ENCODE measurements at places on chromosomes 11 and 22.

GRCh38 chr22:28351476-28351875 is 328.2 kb downstream of the TTC28 start:
- no peak for DNase-seq

- no peak for DNase-seq
Measured at GRCh38 chr11:46048198-46048597, 73.1 kb downstream of the PHF21A start.

DNA sequence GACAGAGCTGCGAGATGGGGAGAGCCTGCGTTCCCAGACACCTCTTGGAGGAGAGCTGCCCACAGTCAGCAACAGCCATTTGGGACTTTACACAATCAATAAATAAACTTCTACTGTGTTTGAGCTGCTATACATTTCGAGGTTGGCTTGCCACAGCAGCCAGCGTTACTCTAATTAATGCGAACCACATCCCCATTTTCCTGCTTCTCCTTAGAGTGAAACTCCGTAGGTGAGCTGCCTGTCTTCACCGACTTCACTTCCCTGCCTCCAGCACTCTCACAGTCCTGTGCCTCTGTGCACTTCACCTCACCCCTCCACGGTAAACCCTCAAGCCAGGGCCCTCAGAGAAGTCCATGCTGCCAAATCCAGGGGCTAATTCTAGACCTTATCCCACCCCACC is 5.9 kb upstream of the SLC22A12 start:
- no peak for DNase-seq

DNA sequence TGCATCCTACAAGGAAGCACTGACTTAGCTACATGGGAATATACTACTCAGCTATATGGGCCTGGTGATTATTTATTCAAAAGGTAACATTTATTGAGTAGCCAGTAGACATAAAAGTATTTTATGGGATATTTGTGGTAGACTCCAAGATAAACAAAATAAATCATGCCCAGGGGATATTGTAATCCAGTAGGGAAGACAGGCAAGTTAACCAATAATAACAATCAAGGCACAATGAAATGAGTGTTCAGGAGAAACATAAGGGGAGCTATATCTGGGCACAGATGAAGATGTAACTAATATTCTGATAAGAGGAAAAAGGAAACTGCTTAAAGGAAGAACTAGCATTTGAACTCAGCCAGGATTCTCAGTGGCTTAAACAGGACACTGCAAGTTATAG is 161.4 kb upstream of the MTNR1B start:
- DNase-seq: no peak

- no peak for DNase-seq
Measured at GRCh38 chr11:46698597-46698996, 1.8 kb downstream of the ARHGAP1 start.

DNA sequence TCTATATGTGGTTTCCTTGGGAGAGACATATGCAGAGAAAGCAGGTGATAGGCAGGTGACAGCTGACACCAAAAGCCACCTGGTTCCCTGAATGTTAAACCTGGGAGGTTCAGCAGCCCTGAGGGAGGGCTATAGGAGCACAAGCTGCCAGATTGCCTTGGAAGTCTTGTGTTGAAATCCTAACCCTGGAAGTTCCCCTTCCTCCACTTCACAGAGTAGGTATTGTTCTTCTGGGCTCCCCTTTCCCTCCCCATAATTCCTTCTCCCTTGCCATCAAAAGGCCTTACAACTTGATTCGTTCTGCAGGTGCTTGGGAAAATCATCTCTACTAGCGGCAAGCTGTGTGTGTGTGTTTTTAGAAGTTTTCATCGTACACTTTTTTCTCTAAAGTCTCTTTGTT is 5.4 kb downstream of the LDLRAD3 start:
- no peak for DNase-seq

DNA sequence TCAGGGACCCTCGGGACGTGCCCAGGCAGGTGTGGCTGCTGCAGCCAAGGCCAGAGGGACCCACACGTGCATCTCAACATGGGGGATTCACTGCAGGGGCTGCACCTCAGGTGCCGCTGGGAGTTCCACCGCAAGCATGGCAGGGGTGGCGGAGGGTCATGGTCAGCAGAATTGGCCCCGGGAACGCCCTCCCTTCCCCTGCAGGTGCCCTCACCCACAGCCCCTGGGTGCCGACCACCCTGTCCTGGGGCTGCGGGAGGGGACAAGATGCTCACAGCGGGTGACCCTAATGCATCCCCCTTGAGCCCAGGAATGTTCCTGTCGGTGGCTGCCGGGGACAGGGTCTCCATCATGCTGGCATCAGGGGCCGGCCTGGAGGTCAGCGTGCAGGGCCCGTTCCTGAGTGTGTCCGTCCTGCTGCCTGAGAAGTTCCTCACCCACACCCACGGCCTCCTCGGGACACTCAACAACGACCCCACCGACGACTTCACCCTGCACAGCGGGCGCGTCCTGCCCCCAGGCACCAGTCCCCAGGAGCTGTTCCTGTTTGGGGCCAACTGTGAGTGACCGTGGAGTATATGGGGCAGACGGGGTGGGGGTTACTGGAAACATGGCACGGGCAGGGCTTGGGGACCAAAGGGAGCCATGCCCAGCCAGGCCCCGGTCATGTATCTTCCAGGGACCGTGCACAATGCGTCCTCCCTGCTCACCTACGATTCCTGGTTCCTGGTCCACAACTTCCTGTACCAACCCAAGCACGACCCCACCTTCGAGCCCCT is 5.8 kb downstream of the SUSD2 start:
- DNase-seq: peak; percentile 12

DNA sequence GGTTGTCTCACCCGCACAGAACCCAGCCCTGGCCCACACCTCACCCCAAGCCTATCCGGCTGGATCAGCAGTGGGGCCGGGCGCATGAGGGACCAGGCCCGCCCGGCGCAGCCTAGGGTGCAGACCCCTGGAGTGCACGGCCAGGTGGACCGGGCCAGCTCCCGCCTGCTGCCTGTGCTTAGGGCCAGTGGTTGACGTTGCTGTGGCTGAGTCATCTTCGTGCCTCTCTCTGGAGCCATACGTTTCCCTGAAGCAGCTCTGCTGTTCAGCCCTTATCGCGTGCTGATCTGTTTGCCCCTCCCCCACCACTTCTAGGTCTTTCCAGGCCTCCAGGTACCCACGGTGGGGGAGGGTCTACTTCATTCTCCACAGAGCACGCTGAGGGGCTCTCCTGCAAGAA is 39.5 kb downstream of the CDKN1C start:
- no peak for DNase-seq

DNA sequence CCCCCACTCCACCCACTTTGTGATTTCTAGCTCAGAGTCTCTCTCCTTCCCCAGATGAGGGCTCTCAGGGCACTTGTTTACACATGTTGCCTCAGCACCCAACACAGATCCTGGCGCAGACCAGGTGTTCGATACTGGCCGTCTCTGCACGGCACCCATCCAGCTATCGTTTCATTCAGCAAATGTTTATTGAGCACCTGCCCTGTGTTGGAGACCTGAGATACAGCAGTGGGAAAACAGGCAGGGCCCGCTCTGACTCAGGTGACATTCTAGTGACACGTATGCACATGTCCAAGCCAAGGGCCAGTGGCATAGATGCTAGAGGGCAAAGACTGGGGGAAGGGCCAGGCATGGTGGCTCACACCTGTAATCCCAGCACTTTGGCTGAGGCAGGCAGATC is 71.9 kb downstream of the NFAM1 start:
- DNase-seq: no peak

GRCh38 chr22:50704510-50705218 is 32.0 kb downstream of the SHANK3 start:
- no peak for DNase-seq

DNA sequence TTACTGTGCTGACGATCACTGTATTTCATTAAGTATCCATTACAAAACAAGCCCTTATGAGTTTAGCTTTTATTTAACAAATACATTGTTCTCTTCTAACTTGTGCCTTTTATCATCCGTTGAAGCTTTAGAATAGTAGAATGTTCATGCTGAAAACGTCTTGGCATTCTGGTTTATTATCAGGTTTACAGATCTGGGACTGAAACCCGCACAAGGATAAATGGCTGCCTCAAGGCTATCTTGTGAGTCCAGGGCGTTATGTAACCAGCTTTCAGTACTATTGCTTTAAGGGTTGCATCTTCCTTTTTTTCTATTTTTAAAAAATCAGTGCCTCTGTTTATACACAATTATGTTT is 66.6 kb upstream of the PRODH start:
- no peak for DNase-seq

- peak; percentile 55 for DNase-seq
Measured at GRCh38 chr22:22431271-22432220, 77.0 kb downstream of the ZNF280B start.

- DNase-seq: no peak
Measured at GRCh38 chr11:18253233-18253632, 4.8 kb upstream of the SAA2 start.

All from activated CD8-positive, alpha-beta memory T cell treated with anti-CD3 and anti-CD28 coated beads, Interleukin-2, amount 50 U/mL, for 4 hours (primary cell).